Muscle of leg (tissue), 16 donors: ENCODE measurements at places on chromosomes 1 and 21. TPM values are rescaled to one million over a fixed set of nuclear protein-coding genes. Genes with fewer than 3 reads are reported as not detected.

PTGS2 gene
- 1.9 TPM for polyA plus RNA-seq

DNA sequence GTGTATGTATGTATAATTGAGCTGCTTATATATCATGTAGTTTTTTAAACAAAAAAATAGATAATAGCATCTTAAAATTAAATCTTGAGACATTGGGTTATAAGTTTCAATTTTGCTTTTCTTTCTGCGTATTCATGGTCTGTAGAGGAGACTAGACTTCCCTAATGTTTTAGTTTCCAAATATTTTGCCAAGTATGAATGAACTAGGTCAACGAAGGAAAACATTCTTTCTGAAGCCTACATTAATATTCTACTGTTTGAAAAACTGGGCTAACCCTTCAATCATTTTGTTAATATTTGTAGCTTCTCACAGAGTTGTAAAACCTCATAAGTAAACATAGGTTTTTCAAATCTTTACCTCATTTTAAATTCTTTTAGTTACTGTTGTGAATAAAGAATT, 592.7 kb downstream of the USP25 start:
- peak; percentile 79 for DNase-seq

DNA sequence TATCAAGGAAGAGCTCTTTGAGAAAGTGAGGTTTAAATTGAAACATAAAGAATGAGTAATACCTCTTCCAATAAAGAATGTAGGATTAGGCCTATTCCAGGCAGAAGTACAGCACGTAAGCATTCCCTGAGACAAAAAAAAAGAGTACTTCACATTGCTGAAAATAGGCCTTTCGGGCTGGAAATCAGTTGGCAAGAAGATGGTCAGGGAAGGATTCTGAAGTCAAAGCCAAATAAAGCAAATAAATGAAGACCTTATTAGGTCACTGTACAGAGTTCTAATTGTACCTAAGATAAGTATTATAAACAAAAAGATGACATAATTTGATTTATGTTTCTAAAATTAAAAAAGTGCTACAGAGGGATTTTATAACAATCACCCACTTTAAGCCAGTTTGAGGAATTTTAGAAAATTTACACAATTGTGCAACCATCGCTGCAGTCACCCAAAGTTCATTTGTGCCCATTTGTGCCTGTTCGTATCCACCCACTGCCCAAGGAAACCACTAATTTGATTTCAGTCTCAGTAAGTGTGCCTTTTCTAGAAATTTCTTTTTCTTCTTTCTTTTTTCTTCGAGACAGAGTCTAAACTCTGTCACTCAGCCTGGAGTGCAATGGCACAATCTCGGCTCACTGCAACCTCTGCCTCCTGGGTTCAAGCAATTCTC, 58.6 kb downstream of the FMO4 start:
- no peak for DNase-seq

GRCh38 chr1:65056234-65056633, 89.9 kb upstream of the JAK1 start:
- DNase-seq = no peak

WDR64 gene
- polyA plus RNA-seq = 0.19 TPM

- no peak for DNase-seq
Measured at GRCh38 chr1:247300491-247301175, 31.0 kb downstream of the ZNF496 start.

LMX1A gene
- polyA plus RNA-seq = 1.7 TPM

GRCh38 chr1:89288051-89288340, 15.3 kb upstream of the GBP5 start:
- no peak for DNase-seq

DNA sequence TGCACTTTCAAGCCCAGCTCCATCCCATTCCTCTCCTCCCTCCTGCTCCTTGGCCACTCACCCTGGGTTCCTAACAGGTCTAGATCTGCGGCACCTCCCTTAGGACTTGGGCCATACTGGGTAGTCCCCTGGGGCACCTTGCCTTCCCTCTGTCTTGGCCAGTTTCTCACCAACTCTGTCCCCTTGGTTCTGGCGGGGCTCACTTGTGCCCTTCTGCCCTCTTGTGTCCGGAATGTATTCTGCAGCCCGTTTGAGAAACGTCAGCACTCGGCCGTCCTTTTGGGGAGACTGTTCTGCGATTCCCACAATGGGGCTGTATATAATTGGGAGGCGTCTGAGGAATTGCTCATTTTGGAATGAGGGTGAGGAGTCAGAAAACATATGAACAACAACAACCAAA, 162.4 kb downstream of the ZSCAN20 start:
- no peak for DNase-seq

AKNAD1 gene
- 2.0 TPM for polyA plus RNA-seq

DNA sequence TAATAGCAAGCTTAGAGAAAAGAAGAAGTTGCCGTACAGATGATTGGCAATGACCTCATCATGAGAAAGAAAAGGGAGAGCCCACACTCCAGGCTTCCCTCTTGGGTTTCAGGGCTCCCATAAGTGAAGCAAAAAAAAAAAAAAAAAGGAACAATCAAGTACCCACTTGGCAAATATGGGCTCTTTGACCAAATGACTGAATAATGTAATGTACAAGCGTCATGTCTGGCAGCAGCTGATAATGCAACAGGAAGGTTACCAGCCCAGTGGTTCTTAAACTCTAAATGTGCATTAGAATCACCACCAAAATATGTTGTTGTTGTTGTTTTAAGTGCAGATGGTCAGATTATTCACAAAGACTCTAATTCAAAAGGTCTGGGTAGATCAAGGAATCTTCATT, 13.5 kb downstream of the TNFSF4 start:
- DNase-seq = peak; percentile 61

DNA sequence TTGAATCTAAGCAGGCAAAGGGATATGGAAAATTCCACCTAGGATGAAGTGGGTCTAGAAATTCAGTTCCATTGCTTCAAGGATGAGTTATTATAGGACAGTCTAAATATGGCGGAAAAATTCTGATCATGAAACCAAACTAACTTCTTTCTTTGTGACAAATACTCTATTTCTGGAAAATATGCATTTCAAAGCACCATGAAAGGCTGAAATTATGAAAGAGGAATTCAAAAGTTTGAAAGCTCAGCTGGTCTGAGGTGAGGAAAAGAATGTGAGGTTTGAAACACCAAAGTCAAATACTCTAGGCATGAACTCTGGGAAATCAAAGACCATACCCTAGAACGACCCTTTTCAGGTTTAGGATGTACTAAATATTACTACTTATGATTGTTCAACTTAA, 36.4 kb upstream of the COL11A1 start:
- no peak for DNase-seq

- no peak for DNase-seq
Measured at GRCh38 chr1:247335882-247336281, 4.2 kb upstream of the ZNF496 start.

- DNase-seq = no peak
Measured at GRCh38 chr1:105102371-105102770, 1352.7 kb downstream of the AMY1C start.

LRRC53 gene
- polyA plus RNA-seq = not detected

GRCh38 chr1:84603223-84603622, 29.0 kb upstream of the CTBS start:
- no peak for DNase-seq

GRCh38 chr1:162861625-162862024, 650 bp upstream of the CCDC190 start:
- DNase-seq = no peak
